ENCODE measurements at places on chromosomes 1 and 21.

DNA sequence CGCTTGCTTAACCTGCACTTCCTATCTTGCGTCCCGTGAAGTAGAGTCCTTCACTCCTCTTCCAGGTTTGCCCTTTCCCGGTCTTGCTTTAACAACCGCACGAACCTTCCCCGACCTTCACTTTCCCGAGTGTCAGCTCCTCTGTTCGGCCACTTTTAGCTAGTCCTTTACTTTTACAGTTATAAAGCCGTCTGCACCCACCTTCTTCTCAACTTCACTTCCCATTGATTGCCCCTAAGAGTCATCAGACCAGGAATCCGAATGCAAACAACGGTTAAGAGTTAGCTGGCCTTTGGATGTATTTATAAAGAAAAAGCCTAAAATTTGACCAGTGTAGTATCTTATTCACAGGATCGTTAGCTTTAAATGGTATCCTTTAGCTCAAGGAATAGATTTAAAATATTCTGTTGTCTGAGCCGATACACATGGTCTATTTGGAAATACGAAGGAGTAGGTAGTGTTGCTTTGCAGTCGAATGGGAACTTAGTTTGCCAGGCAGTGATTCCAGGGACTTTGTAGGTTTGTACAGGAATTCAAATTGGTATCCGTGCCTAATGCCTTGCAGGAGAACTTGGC lies 1.4 kb downstream of the PPP2R5A start:
- DNase-seq: no peak

GRCh38 chr21:44365967-44366585 lies 12.7 kb downstream of the TRPM2 start:
- no peak for DNase-seq

GRCh38 chr1:93061895-93062792 lies 16.9 kb upstream of the MTF2 start:
- DNase-seq: no peak

GRCh38 chr1:87781554-87781953 lies 452.9 kb downstream of the LMO4 start:
- DNase-seq: no peak

- no peak for DNase-seq
Observed at GRCh38 chr1:165114022-165114888, 242.3 kb downstream of the LMX1A start.

GRCh38 chr1:155051342-155051776 lies 243 bp downstream of the ADAM15 start:
- no peak for DNase-seq

GRCh38 chr21:35377505-35378090 lies 328.5 kb upstream of the RUNX1 start:
- DNase-seq: no peak

- DNase-seq: no peak
Observed at GRCh38 chr1:152048416-152049009, 11.7 kb upstream of the S100A11 start.

GRCh38 chr1:57192222-57192621 lies 226.4 kb upstream of the C8B start:
- no peak for DNase-seq

- no peak for DNase-seq
Observed at GRCh38 chr1:187143783-187144182, 315.0 kb downstream of the PLA2G4A start.

DNA sequence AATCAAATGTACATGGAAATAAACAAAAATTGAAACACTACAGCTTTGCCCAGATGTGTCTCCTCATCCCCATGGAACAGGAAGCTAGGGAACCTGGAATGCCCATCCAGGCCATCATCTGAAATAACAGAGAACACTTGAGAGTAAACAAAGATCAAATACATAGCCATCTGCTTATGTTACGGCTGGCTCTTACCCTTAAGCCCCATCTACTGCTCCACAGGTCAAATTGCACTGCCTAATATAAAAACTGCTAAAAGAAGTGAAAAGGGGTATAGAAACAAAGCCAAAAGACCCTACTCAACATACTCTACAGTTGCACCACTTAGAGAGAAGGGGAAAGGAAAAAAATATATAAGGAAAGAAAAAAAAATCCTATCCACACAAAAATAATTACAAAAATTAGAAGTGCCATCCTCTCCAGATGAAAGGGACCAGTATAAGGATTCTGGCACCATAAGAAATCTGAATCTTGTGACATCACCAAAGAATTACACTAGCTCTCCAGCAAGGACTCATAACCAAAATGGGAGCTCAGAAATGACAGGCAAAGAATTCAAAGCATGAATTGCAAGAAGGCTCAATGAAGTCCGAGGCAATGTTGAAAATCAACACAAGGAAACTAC lies 26.9 kb downstream of the OR6Y1 start:
- DNase-seq: no peak

GRCh38 chr1:234699795-234700665 lies 90.1 kb upstream of the IRF2BP2 start:
- DNase-seq: no peak

DNA sequence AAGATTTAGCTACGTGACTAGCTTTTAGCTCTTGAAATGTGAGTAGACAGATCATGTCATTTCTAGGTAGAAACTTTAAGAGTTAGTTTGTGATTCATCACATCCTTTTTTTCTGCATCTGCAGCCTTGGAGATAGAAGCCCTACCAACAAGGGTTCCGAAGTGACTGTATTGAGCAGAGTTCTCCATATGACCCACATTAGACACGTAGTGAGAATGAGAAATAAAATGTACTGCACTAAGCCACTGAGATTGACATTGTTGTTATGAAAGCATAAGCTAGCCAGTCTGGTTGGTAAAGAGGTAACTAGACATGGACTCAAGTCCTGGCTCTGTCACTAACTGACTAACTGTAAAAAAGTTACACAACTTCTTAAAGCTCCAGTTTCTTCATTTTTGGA lies 296.1 kb downstream of the PDE4B start:
- DNase-seq: no peak

DNA sequence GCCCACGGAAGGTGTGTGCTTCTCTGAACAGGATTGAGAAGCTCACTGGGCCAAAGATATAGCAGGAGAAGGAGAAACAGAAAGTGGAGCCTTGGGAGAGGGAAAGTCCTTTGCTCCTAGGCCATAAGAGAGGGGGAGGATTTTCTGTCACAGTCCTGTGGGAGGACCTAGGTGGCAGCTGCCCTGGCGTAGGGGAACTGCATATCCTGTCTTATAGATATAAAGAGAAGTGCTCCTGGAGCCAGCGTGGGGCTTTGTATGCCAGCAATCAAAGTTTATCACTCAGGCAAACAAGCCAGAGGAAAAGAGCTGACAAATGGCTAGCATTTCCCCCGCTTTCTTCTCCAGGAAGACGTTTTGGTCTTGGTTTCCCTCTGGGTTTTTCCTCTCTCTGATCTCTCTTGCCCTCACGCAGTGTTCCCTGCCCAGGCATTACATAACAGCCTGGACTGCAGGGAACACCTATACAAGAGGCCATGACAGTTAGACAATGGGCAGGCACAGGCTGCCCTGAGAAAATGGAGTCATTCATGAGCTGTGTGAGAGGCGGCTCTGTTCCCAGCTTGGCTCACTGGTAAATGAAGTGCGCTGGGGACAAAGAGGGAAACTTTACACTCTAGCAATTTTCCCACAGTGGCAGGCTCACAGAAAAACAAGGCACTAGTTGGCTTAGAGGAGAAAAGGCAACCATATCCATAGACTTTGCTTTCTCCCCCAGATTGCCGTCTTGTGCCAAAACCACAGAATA lies 52.5 kb upstream of the ZNF648 start:
- no peak for DNase-seq

GRCh38 chr1:226730071-226730470 lies 9.0 kb downstream of the ITPKB start:
- no peak for DNase-seq

- no peak for DNase-seq
Observed at GRCh38 chr1:77511440-77511840, 171.0 kb downstream of the ZZZ3 start.

GRCh38 chr1:152673016-152673415 lies 2.1 kb upstream of the LCE2C start:
- DNase-seq: no peak

- DNase-seq: no peak
Observed at GRCh38 chr21:15592271-15592860, 137.4 kb upstream of the USP25 start.

- DNase-seq: no peak
Observed at GRCh38 chr1:244881552-244882280, 17.4 kb upstream of the HNRNPU start.

GRCh38 chr1:17674726-17675500 lies 80.2 kb upstream of the ACTL8 start:
- DNase-seq: no peak

- DNase-seq: no peak
Observed at GRCh38 chr1:79133774-79134364, 127.3 kb upstream of the ADGRL4 start.

GRCh38 chr1:6294890-6295556 lies 34.1 kb upstream of the GPR153 start:
- no peak for DNase-seq

GRCh38 chr1:55916481-55916880 lies 662.9 kb downstream of the PLPP3 start:
- no peak for DNase-seq

DNA sequence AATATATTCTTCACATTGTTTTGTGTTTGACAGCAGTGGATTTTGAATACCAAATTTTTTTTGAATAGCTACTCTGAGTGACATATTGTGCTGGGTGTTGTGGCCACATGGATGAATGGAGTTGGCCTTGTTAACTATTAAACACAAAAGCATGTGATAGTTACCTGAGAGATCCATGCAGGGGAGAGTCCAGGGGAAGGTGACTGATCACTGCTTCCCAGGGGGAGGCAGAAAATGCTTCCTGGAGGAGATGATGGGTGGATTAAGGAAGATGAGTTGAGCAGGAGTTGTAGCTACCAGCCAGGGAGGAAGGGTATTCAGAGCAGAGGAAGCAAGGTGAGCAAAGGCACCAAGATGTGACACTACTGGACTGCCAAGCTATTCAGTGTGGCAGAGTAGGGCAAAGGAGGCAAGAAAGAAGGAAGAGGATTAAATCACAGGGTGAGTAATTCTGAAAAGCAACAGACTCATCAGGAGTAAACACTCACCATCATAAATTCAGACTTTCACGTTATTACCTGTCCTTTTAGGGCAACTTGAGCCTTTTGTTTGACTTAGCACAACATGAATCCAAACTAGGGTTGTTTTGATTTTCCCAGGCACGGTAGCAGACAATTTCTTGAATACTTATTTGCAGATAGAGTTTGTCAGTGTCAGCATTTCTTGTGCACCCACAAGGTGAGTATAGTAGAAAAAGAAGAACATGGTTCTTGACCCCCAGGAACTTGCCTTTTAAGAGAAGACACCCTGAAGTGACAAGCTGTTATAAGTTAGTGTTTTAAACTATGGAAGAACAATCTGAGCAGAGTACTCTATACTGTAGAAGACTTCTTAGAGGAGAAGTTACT lies 4.2 kb downstream of the CD46 start:
- DNase-seq: no peak

DNA sequence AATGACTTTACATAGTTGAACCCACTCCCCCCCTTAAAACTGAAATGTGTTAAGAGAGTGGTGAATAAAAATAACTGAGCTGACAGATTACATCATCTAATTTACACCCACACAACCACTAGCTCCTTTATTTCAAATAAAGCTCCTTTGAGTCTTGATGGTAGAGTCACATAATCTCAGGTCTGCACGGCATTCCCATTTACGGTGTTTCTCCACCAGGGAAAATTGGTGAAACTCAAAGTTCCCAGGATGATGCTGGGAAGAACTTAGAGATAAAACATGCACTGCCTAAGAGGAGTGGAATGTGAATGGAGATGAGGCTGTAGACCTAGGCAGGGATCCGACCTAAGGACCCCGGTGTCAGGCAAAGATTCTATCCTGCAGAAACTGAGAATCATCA lies 727.8 kb upstream of the ADAMTS5 start:
- DNase-seq: no peak

GRCh38 chr1:162985816-162986435 lies 83.2 kb upstream of the RGS4 start:
- no peak for DNase-seq

DNA sequence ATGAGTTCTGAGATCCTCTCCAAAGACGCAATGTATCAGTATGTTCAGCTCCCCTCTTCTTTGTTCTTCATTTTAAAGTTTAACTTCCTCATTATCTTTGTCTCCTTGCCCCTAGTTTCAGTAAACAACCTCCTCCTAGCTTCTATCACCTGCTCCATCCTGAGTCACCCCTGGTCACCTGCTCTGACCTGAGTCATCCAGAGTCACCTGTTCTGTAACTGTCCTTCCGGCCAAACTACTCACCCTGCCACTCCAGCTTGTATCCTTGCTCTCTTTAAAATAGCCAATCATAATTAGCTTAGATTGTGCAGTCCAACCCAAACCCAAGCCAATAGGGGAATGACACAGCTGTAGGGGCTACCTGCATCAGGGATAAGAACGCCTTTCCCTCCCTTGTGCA lies 332.0 kb downstream of the OLFM3 start:
- DNase-seq: no peak

GRCh38 chr21:42570841-42571387 lies 57.3 kb downstream of the SLC37A1 start:
- DNase-seq: no peak

GRCh38 chr1:103576065-103576464 lies 4.7 kb downstream of the AMY2B start:
- DNase-seq: no peak

DNA sequence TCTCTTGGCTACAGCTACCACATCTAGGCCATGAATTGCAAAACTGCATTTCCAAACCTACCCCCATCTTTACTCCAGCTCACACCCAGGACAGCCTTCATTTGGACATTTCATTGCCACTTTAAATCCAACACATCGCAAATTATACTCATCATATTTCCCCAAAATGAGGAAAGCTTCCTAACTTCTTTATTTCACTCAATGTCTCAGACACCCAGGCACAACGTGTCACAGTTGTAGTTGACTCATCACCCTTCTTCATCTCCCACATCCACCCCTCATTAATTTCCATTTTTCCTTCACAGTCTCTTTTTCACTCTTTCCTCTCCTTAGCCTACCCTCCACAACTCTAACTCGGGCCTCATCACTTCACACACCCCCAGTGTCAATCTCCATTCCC lies 6.7 kb downstream of the OTUD7B start:
- DNase-seq: no peak

DNA sequence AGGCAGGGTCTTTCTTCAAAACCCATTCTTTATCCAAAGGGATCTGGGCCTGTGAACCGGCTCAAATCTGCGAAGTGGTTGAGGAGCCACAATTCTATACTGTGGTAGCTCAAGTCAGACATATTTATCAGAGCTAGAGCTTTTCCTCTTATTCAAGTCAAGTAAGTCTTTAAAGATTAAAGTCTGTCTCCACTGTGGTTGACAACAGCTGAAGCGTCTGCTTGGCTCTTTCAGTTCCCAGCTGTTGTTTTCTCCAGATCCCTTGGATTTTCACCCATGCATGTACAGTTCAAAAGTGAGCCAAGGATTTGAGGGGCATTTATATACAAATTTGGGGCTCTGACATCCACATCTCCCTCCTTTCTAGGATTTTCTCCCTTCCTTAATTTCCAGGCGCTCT lies 66.9 kb downstream of the C1orf185 start:
- no peak for DNase-seq

GRCh38 chr1:172977296-172978017 lies 73.3 kb downstream of the TNFSF18 start:
- DNase-seq: no peak
